ENCODE measurements at places on chromosomes 13 and 19. TPM values are rescaled to one million over a fixed set of nuclear protein-coding genes. Genes with fewer than 3 reads are reported as not detected.
A peak's percentile ranks its signal among the peaks of the same experiment; 100 is the strongest.

DNA sequence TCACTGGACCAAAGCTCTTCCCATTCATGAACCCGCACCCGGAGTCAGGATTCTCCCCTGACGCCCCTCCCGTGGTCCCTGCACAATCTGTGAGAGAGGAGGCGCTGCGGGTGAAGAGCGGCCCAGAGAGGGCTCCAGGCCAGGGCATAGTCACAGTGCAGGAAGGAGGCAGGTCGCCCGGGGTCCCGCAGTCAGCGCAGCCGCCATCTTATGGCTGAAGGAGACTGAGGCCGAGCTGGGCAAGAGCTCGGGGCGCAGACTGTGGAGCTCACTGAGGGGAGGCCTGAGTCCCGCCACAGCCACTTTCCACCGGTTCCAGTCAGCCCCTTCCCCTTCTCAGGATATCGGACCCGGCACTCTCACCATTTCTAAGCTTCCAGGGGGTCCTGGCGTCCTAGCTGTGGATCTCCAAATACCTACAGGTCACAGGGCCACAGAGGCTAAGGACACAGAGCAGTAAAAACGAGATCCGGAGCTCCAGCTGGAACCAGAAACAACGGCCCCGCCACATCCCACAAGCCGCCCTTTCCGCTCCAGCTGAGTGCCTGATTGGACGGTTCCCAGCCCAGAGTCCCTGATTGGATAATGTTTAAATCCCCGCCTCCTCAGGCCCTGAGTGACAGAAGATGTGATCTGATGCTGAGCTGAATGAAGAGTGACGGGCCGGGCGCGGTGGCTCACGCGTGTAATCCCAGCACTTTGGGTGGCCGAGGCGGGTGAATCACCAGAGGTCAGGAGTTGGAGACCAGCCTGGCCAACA lies at the start of gene ZNF99:
Gene ZNF99 (minus strand): TSS at position 501 of the 760 bp plus-strand sequence. CDS start 135 bp downstream, at position 366.
- DNase-seq: peak; percentile 87
- H3K36me3 ChIP-seq: no peaks in the 10 kb centered on the region
- peak within 1 kb of the TSS; percentile 36 for H3K4me3 ChIP-seq
- H3K27me3 ChIP-seq: peaks cover 5% of the 10 kb centered on the region

DNA sequence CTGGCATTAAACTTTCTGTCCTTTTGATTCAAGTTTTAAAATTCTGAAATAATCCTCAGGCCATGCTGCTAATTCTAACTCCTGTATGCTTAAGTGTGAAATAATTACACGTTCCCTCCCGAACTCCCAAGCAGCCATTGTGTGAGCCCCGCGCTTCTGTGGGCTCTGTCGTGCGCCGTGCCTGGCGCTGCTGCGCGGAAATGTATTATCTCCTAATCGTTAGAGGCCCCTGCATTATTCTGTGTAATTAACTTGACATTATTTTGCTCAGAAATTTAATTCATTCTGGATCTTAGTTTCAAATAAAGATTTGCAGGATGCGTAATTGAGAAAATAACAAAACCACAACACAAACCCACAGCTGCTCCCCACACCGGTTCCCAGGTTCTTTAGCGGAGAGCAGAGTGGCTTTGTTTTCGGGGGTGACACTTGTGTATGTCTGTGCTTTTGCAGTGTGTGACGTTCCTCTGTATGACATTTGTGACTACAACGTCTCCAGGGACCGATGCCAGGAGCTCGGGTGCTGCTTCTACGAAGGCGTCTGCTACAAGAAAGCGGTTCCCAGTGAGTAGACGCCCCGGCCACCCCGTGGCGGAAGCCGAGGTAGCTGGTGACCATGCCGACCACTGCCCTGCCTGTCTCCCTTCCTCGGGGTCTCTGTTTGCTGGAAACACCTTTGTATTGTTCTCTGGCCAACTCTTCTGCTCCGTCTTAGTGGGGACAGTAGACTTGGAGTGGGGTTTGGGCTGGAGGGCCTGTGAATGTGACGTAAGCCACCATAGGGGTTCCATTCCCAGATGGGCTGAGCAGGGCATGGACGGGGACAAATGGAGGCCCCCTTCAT lies 7.5 kb downstream of the TEX29 start:
- no peak overlapping the region for H3K4me3 ChIP-seq
- no peaks in the 10 kb centered on the region for H3K36me3 ChIP-seq
- no peaks in the 10 kb centered on the region for H3K4me1 ChIP-seq

DNA sequence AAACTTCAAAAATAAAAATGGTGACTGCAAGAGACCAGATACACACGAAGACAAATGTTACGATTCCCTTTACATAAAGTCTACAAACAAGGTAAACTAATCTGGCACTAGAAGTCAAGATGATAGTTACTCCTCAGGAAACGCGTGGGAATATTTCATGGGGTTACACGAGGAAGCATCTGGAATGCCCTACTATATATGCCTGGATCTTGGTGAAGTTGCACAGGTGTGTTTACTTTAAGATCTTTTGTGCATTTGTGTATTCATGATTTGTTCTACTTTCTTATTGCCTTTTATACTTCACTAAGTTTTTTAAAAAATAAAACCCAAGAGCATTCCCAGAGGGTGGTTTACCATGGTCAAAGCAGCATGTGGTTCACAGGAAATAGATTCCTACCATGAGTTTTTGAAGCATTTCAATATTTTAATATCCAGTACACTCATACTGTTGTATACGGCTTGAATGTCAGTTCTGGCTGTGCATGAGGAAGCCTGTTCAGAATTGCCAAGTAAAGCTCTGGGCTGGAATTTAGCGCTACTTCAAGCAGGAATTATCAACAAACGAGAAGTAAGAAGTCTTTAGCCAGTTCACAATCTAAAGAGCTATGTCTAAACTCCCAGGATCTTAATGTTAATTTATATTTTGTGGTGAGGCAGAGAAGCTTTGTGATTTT lies 239.8 kb upstream of the KLHL1 start:
- no peaks in the 10 kb centered on the region for H3K4me1 ChIP-seq
- H3K27ac ChIP-seq: no peak overlapping the region
- H3K4me3 ChIP-seq: no peak overlapping the region
- H3K36me3 ChIP-seq: no peaks in the 10 kb centered on the region
- DNase-seq: no peak
- H3K27me3 ChIP-seq: no peaks in the 10 kb centered on the region

DNA sequence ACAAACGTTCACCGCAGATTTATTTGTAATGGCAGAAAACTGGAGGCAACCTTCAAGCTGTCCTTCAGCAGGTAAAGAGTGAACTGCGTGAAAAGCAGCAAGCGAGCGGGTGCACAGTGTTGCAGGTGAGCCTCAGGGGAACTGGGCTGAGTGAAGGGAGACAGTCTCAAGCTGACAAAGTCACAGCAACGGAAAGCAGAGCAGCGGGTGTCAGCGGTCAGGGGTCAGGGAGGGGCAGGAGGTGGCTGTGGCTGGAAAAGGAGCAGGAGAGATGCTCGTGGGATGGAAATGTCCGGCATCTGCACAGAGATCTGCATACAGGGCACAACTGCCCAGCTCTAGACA lies 8.5 kb upstream of the RASA3 start:
- no peaks in the 10 kb centered on the region for H3K36me3 ChIP-seq
- no peak overlapping the region for H3K4me3 ChIP-seq
- peaks cover 7% of the 10 kb centered on the region for H3K4me1 ChIP-seq
- H3K27me3 ChIP-seq: no peaks in the 10 kb centered on the region
- H3K27ac ChIP-seq: no peak overlapping the region

DNA sequence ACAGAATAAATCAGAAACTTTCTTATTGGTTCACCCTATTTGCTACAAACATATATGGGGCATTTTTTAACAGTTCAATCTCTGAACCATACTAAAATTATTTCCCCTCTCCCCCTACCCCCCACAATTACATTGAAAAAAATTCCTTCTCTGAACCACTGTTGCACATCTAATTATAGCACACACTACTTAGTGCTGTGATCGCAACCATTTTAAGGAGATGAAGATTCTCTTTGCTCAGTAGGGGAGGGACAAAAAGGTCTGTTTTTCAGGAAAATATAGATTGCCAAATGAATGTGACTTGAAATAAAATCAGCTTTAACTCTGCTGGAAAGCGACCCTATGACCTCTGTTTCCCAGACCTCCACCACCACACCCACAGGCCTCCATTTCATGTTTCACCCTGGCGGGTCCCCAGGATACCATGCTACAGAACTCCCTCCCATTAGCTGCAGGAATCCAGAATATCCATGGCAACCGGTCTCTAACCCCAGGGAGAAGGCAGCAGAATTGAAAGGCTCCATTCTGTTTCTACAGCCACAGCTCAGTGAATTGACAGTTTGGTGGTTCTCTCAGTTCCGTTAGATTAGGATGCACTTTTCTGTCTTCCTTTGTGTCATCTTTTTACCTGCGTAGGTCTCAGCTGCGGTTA lies 286.3 kb downstream of the TBC1D4 start:
- no peak overlapping the region for H3K27ac ChIP-seq
- peaks cover 38% of the 10 kb centered on the region for H3K4me1 ChIP-seq
- H3K4me3 ChIP-seq: no peak overlapping the region

DNA sequence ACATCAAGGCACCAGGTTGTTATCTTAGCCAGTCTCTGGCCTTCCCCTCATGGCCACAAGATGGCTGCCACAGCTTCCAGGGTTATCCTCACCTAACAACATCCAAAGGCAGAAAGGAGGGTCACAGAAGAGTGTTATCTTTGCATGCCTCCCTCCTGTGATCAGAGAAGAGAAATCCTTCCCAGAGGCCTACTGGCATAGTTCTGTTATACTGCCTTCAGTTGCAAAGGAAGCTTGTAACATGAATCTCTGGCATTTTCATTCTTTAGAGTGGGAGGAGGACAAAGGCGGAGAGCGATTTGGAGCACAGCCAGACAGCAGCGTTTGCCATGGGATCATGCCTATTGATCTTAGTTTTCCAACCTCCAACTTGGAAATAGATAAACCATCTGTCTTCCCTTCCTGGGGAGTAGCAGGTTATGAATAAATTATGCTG lies 135.7 kb downstream of the DNAJC15 start:
- H3K36me3 ChIP-seq: no peaks in the 10 kb centered on the region
- H3K27me3 ChIP-seq: no peaks in the 10 kb centered on the region
- H3K27ac ChIP-seq: no peak overlapping the region
- no peak overlapping the region for H3K4me3 ChIP-seq
- DNase-seq: no peak

DNA sequence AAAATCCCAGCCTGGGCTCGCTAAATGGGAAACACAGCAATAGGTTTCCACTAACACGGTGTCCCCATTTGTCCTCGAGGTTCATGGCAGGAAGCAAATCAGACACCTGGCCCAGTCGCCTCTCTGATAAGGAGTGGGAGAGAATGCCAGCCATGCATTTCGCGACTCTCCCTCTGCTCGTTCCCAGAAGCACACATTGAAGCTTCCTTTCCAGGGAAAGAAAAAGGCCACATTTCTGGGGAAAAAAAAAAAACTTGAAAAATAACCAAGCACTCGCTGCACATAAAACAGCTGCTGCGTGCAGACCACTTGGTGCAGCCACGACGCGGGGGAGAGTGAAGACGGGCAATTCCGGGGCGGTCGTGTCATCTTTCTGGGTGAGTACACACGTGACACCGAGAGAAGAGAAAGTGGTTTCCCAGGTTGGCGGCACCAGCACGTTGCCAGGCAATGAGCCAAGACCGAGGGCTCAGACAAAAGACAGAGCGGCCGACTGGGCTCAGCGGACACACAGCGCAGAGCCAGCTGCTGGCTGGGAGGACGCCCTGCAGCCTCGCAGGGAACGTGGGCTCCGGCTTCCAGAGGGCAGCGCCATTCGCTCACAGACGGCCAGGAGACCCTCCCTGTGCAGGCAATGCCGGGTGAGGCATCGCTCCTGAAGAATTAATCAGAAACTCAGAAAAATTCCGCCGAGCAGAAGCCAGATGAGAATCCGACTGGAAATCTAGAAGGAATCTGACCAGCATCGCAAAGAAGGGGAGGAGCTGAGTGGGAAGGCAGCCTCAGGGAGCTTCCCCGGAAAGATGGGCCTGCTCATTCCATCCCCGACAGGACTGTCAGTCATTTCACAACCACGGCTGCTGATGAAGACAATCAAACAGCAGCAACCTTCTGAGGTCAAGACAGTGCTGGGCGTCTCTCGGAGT lies 83.2 kb upstream of the IRS2 start:
- H3K27me3 ChIP-seq: no peaks in the 10 kb centered on the region
- peak overlapping the region; percentile 42 for H3K27ac ChIP-seq
- no peaks in the 10 kb centered on the region for H3K36me3 ChIP-seq

GRCh38 chr13:24652359-24652758 lies 27.8 kb upstream of the ATP12A start:
- no peaks in the 10 kb centered on the region for H3K4me1 ChIP-seq
- no peaks in the 10 kb centered on the region for H3K36me3 ChIP-seq
- no peak overlapping the region for H3K4me3 ChIP-seq
- no peaks in the 10 kb centered on the region for H3K27me3 ChIP-seq
- no peak overlapping the region for H3K27ac ChIP-seq
- no peak for DNase-seq

DNA sequence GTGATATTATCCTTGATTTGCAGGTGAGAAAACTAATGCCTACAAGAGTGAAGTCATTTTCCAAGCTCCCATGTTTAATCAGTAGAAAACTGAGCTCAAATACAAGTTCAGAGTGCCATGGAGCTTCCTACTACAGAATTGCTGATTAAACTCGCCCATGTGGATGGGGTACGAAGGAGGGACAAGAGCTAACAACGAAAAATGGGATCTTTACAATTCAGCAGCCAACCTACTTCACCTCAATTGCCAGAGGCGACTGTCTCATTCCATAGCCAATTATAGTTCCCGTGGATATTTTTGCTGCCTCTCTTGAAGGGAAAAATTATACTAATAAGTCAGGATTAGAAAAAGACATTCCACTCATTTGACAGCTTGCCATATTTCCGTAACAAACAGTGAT lies 1155.1 kb downstream of the OLFM4 start:
- H3K27ac ChIP-seq: no peak overlapping the region
- H3K4me3 ChIP-seq: no peak overlapping the region
- no peaks in the 10 kb centered on the region for H3K27me3 ChIP-seq
- no peaks in the 10 kb centered on the region for H3K36me3 ChIP-seq
- no peaks in the 10 kb centered on the region for H3K4me1 ChIP-seq

DNA sequence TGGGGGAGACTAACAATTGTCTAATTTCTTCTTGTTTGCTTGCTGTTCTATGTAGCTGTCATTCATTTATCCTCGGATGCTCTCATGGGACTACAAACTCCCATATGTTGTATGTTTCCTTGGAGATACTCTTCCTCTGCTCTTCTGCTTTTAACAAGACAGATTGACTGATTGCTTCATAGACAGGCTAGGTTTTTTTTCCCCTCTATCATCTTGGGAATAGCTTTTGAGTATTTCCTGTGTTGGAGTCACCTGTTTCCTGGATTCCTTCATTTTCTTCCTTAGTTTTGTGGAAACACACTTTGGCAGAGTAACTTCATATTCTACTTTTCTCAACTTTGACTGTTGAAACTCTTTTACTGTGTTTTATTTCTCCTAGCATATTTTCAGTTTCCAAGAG lies 27.6 kb downstream of the EDNRB start:
- H3K36me3 ChIP-seq: no peaks in the 10 kb centered on the region
- no peak overlapping the region for H3K27ac ChIP-seq
- peaks cover 19% of the 10 kb centered on the region for H3K4me1 ChIP-seq
- no peak overlapping the region for H3K4me3 ChIP-seq
- no peaks in the 10 kb centered on the region for H3K27me3 ChIP-seq
- DNase-seq: no peak

- no peak overlapping the region for H3K27ac ChIP-seq
- H3K4me3 ChIP-seq: no peak overlapping the region
- H3K4me1 ChIP-seq: no peaks in the 10 kb centered on the region
- H3K27me3 ChIP-seq: no peaks in the 10 kb centered on the region
Observed at GRCh38 chr13:108437496-108437895, 168.0 kb downstream of the TNFSF13B start.

The RNASEH2A gene
- 3.1 TPM for polyA plus RNA-seq

The KLHL1 gene
- not detected for polyA plus RNA-seq

The KLK15 gene
- polyA plus RNA-seq: not detected

The TMPRSS9 gene
- not detected for polyA plus RNA-seq

The ERCC1 gene
- 147 TPM for polyA plus RNA-seq

The SULT2A1 gene
- not detected for polyA plus RNA-seq

The OLFM2 gene
- 2.3 TPM for polyA plus RNA-seq

The GNG7 gene
- polyA plus RNA-seq: 8.4 TPM

Data from heart right ventricle (tissue), 16 donors.